Fibroblast of mammary gland (primary cell): ENCODE measurements at places on chromosomes 1 and 21.

DNA sequence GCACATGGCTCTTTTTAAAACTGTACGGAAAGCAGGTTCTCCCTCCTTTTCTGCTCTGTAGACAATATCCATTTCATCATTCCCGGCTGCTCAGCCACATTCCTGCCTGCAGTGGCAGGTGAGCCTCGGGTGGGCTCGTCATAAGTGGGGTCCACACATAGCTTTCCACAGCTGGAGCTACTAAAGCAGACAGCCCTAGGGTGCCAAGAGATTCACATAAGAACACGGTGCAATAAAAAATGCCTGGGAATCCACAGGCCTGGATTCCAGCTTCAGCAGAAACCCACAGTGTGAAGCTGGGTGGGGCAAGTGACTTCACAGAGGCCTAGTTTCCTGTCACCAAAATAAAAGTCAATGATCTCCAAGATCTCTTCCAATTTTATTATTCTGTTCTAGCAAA lies 96.4 kb downstream of the MIS18A start:
- DNase-seq = no peak

- peak; percentile 63 for DNase-seq
These were observed 65.4 kb upstream of the IPO9 start for GRCh38 chr1:201763455-201764140.

GRCh38 chr1:88982055-88982454 lies 10.4 kb downstream of the KYAT3 start:
- peak; percentile 55 for DNase-seq

DNA sequence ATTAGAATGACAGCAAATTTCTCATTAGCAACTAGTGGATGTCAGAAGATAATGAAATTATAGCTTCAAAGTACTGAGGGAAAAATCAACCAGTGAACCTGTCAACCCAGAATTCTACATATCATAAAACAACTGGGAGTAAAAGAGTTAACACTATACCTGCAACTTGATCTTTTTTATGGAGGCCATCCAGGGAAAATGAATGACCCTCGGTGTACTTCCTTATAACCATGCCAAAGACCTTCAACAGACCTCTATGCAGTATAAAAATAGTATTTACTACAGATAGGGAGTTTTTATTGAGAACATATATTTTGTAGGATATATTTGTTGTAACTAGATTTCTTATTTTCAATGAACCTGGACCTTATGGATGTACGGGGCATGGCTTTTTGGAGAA lies 392.5 kb upstream of the ZRANB2 start:
- DNase-seq = no peak

- peak; percentile 10 for DNase-seq
These were observed 17.0 kb downstream of the TTC39A start for GRCh38 chr1:51313268-51313852.

DNA sequence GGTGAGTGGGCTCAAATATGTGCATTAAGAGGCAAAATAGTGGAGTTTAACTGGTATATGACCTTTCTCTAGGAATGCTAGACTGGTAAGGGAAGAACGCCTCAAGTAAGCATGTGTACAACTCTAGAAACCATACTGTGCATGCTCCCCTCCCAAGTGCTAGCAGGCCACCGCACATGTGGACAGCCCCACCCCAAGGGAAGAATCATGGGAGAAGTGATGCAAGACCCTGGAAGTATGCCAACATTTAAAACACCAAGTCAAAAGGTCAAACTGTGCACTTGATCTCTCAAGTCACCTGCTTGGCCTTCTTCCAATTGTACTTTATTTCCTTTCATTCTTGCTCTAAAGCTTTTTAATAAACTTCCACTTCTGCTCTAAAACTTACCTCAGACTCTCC lies 120.4 kb downstream of the WDR3 start:
- peak; percentile 2 for DNase-seq
